ENCODE measurements at places on chromosomes 7 and 10.

- DNase-seq = peak; percentile 27
Measured at GRCh38 chr7:91182819-91183764, 81.1 kb upstream of the FZD1 start.

- no peak for DNase-seq
Measured at GRCh38 chr7:131839967-131840690, 283.7 kb upstream of the PODXL start.

GRCh38 chr7:35727571-35727970, 32.6 kb upstream of the HERPUD2 start:
- no peak for DNase-seq

GRCh38 chr10:68047122-68047521, 28.0 kb downstream of the HERC4 start:
- no peak for DNase-seq

DNA sequence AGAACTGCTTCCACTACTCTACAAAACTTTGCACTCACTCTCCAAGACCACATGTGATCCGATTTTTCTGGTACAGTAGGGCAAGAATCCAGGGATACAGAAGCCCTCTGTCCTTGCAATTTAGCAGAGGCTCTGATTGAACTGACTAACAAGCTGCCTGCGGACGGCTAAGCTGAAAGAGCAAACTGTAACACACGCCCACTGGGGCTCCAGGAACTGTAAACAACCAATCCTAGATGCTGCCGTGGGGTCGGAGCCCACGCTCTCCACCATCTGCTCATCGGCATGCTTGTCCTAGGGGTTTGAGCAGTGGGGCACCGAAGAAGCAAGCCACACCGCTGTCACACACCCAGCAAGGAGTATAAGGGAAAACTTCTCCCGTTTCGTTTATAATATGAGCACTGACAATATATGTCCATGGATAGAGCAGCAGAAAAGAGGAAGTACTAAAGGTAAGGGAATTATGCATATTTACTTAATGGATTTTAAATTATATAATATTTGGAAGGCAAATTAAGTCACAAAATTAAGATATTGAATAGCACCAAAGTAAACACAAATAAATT, 634.4 kb upstream of the POT1 start:
- no peak for DNase-seq

DNA sequence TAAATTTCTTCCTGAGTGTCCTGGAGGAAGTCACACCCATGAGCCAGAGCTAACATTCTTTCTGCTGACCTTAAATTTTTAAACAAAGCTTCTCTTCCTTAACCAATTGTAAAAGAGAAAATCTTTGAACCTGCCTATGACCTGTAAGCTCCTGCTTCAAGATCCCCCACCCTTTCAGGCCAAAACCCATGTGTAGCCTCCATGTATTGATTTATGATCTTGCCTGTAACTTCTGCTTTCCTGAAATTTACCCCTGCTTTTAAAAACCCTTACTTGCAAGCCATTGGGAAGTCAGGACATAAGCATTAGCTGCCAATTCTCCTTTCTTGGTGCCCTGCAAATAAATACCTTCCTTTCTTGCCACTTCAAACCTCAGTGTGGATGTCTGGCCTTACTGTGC, 68.5 kb upstream of the HECTD2 start:
- DNase-seq = no peak

DNA sequence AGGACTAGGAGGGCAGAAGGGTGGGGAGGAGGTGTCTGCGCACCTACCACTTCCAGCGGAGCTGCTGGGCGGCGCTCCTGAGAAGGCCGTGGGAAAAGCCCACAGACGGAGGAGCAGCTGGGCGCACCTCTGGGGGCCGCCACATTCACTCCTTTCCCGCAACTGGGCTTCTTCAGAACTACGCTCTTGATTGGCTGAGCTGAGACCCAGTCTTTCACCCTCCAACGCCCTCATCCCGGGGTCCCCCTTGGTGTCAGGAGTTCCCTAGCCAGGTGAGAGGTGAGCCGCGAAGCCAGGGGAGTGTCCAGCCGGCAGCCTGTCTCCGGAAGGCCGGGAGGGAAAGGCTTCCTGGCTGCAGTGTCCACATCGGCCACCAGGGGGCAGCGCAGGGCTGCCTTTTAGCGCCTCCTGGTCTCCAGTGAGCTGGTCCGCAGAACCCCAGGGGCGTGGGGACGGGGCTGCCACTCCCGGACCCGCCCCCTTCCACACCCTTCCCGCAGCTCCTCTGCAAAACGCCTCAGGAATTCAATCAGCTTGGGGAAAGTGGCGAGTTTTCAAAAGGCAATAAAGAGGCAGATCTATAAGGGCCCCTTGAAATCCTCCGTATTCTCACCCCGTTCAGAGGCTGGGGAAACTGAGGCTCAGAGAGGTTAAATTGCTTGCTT, 98.8 kb downstream of the CHST15 start:
- DNase-seq = peak; percentile 11

DNA sequence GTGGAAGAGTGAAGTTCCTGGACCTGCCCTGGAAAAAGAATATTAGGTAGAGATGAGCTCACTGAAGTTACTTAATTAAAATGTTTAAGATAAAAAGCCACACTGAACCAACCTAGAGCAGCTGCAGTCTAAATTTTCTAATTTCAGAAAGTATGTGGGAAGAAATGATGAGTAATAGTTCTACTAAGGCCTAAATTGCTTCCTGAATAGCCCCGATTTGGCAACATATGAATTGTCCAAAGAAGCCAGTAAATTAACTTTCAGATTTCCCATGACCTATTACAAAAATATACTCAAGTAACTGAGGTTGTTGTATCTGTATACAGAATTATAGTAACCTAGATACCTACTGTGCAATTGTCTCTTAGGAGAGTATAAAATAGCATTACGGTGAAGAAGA, 312.6 kb downstream of the IPMK start:
- DNase-seq = no peak

- no peak for DNase-seq
Measured at GRCh38 chr10:48556065-48556464, 48.8 kb downstream of the ARHGAP22 start.

DNA sequence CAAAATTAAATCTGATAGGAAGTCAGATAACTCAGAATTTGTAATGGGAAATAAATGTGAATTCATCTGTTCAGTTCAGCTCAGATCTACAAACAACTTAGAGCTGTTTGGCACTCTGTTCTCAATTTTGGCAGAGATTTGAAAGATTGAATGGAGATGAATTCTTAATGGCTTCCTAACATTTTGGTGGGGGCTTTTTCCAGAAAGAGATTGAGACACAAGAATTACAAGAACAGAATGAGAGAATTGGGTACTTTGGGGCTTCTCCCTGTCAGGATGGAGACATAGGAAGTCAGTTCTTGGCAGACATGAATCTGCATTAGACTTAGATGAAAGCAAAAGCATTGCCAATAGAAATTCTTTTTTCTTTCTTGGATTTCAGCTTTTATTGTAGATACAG, 39.0 kb upstream of the PTPRZ1 start:
- DNase-seq = no peak

DNA sequence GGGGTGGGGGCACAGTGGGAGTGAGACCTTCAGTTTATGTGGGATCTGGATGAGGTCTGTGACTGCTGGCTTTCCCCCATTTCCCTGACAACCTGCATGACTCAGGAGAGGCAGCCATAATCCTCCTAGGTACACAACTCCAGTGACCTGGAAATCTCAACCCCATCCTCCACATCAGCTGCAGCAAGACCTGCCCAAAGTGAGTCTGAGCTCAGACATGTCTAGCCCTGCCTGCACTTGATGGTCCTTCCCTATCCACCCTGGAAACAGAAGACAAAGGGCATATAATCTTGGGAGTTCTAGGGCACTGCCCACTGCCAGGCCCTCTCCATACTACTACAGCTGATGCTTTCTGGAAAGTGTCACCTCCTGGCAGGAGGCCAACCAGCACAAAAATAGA, 75.6 kb downstream of the GRM8 start:
- no peak for DNase-seq

GRCh38 chr10:4334871-4335270, 491.1 kb upstream of the AKR1E2 start:
- DNase-seq = no peak

- no peak for DNase-seq
Measured at GRCh38 chr7:101845974-101846373, 28.5 kb downstream of the CUX1 start.

DNA sequence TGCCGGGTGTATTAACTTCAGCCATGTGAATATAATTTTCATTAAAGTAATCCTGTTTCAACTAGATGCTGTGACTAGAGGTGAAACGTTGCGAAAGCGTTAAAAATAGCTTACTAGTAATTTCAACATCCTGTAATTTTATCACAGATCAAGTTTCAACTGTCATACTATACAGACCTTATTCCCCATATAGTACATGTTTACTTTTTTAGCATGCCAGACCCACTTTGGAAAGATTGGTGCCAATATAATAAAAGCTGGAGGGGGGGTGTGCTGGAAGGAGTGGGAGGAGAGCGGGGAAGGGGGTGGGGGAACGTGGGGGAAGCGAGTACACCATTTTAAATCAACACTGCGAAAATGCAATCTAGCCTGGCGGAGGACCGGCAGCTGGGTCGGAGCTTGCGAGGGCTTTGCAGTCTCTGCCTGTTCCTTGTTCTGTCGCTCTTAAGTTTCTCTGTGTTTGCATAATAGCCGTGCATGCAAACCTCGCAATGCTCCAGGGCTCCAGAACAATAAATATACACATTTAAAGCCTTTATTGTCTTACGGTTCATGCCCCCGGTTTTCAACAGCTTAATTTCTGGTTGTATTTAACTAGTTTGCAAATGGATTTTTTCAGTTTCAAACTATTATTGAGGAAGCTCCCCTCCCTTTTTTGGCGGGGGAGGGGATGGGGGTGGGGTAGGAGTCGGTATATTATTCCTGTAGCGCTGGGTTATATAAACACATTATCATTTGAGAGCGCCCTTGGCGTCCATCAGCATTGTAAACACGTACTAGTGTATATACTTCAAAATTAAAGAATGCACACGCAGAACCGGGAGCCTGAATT, 1.3 kb upstream of the ARID5B start:
- no peak for DNase-seq

- no peak for DNase-seq
Measured at GRCh38 chr10:124469956-124470484, 8.4 kb downstream of the LHPP start.

DNA sequence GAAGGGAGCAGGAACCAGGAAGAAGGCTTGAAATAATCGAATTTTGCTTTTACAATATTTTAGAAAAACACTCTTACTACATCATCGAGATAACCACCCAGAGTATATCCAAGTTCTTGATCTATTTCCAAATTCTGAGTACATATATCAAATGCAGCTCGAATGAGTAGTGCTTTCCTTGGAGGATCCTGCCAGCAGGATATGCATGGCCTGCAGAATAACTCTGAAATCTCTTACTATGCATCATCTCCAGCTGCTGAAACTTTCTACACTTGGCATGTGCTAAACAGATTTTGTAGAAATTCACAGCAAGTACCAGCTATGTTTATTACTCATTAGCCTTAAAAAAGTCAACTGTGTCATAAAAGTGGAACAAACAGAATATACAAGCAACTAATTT, 44.0 kb upstream of the ANK3 start:
- no peak for DNase-seq

GRCh38 chr7:127417346-127417745, 24.8 kb upstream of the ZNF800 start:
- no peak for DNase-seq

GRCh38 chr10:42976351-42977031, 100.4 kb upstream of the RET start:
- no peak for DNase-seq

- no peak for DNase-seq
Measured at GRCh38 chr10:62850646-62851045, 34.5 kb upstream of the EGR2 start.

DNA sequence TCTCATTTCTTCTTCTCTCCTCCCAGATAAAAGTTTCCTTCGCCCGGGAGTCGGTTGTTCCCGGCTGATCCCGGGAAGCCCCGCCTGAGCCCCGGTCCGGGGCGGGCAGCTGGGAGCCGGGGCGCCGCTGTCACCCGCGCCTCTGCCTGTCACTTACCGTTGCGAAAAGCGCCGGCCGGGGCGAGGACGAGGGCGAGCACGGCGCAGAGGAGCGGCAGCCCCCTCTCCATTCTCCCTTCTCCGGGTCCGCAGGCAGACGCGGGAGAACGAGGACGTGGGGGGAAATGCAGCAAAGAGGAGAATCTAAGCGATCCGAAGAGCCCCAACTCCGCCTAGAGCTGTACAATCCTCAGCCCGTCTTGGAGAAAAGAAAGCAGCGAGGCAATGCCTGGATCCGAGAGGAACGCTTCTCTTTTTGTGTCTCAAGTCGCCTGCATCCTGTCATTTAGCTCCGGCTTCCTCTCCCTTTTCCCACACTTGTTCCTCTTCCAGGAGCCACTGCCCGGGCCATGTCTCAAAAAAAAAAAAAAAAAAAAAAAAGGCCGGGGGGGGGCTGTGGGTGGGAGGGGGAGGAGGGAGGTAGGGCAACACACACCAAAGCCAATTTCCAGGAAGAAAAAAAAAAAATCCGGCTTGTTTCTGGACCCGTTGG, at the start of gene NRP1:
NRP1 (minus strand) TSS at position 515 of the 652 bp plus-strand sequence; CDS start at position 230, 285 bp downstream.
- peak; percentile 20 for DNase-seq
